Fibroblast of skin of right quadriceps (primary cell): ENCODE measurements at places on chromosomes 3 and 15.
A peak's percentile ranks its signal among the peaks of the same experiment; 100 is the strongest.

DNA sequence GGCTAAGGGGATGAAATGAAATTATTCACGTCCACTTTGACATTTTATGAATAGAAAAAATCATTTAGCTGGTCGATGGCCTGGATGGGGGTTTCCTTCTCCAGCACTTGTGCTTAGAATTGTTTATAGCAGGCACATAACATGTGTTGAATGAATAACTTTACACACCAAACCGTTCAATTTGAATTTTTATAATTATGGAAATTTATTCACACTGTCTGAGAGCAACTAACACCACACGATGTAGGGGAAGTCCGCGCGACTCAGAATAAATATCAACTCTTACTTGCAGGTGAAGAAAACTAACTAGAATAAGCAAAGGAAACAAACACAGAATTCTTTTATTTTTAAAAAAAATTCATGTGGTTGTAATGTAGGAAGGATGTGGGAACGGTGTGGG is 81.3 kb downstream of the MINAR1 start:
- no peak for DNase-seq

GRCh38 chr3:148307443-148307843 is 390.3 kb upstream of the AGTR1 start:
- no peak for DNase-seq

- no peak for DNase-seq
Observed at GRCh38 chr3:48038971-48039481, 22.8 kb upstream of the MAP4 start.

DNA sequence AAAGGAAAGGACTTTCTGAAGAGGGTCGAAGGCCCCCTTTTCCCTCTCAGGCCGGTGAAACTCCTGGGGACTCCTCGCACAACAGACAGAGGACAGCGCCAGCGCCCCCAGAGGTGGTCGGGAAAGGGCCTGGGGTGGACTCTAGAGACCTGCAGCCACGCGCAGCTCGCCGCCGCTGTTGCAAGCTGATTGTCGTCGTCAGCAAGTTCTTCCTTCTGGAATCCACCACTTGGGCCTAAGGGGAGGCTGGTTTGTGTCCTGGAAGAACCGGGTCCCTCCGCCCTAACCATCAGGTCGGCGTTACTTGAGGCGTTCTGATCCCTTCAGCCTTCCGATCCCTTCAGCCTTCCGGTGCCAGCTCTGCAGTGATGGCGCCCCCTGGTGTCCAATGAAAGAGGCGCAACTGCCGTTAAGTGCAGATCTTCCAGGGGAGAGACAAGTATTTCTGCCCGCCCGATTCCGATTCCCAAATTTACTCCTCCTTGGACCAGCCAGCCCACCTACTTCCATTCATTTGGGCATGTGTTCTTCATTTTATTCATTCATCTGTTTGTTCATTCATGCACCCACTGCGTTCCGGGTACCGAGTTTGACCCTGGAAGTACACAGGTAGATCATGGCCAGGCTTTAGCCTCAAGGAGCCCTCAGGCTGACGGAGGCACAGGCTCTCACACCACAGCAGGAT is 77.2 kb upstream of the SLC6A11 start:
- peak; percentile 57 for DNase-seq

- no peak for DNase-seq
Observed at GRCh38 chr15:40424483-40425115, 16.2 kb upstream of the BAHD1 start.

DNA sequence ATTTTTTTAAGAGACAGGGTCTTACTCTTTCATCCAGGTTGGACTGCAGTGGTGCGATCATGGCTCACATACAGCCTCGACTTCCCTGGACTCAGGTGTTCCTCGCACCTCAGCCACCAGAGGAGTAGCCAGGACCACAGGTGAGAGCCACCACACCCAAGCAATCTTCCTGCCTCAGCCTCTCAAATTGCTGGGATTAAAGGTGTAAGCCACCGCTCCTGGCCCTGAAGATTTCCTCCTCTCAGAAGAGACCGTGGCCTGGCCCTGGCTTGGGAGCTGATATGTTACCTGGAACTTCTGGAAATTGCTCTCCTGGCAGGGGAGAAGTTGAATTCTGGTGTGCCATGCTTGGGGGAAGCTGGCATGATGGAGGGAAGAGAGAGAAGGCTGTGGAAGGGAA is 36.2 kb downstream of the PPCDC start:
- DNase-seq: no peak

DNA sequence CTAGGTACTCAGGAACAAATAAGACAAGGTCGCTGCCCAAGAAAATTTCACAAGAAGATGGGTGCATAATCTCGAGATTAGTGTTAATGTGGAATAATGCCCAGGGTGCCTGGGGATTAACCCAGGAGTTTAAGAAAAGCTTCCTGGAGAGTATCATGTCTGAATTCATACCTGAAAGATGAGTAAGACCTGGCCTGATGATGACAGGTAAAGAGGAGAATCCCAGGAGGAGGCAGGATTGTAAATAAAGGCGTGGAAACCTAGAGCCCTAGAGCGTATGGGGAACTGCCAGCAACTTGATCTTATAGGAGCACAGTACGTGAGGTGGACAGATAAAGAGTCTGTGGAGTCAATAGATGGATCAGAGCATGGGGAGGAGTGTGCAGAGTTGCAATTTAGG is 43.0 kb downstream of the ARRDC4 start:
- DNase-seq: no peak

DNA sequence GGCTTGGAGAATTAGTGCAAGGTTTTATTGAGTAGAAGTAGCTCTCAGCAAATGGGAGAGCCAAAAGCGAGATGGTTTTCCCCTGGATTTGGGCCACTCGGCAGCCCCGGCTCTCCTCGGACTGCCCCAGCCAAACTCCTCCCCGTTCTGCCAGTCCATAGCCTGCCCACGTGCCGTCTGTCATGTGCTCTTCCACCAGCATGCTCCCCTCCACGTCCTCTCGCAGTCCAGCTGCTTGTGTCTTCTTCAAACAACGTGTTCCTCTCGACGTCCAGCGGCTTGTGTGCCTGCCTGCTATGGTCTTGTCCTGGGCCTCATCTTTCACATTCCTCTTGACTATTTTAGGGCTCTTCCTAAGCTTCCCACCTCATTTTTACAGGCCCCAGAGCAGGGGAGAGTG is 16.7 kb upstream of the SECISBP2L start:
- no peak for DNase-seq

- peak; percentile 96 for DNase-seq
Observed at GRCh38 chr3:29065211-29065785, 215.6 kb upstream of the RBMS3 start.

GRCh38 chr3:54366007-54366750 is 243.8 kb downstream of the CACNA2D3 start:
- DNase-seq: no peak

DNA sequence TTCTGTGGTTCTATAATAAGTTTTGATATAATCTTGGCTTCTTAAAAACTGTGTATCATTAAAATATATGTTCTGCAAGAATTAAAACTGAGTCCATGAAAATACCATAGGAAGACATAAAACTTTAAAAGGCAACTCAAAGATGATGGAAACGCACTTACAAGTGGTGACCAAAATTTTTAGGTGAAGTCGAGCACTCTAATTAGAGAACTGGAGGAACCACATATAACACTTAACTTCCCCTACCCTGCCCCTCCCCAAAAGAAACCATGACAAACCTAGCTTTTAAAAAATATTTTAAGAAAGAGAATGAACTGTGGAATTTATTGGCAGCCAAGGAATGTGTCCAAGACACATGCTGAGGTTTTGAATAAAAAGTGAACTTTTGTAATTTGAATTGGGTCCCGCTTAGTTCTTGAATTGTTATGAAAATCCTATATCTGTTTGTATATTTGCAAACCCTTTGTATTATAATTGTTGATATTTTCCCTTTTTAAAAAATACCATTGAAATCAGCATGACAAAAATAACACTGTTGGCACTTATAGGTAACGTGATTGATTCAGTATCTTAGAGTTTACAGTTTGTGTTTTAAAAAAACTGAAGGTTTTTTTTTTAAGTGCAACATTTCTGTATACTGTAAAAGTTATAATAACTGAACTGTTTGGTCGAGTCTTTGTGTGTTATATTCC is 7.7 kb downstream of the NR2F2 start:
- DNase-seq: no peak

DNA sequence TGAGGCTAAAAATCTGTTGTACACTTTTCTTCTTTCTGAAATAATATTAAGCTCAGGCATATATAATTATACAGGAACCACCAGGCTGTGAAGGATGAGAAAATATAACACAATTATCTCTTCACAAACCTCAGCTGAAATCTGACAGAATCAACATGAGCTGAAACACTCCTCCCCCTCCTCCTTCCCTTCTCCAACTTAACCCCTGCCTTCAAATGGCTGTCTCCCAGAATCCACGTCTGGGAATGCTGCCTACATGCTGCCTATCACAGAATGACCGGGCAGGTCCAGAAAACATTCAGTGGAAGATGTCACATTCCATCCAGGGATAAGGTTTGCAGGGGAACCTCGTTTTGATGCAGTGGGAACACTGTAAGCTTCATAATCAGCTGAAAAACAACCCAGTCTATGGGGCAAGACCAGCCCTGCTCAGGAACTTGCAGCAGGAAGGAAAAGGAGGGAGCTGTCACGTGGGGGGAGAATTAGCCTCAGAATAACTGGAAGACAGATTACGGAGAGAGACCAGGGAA is 44.0 kb upstream of the SEMA6D start:
- peak; percentile 1 for DNase-seq

GRCh38 chr3:40079203-40079846 is 230.2 kb upstream of the EIF1B start:
- peak; percentile 94 for DNase-seq

- DNase-seq: no peak
Observed at GRCh38 chr3:143648708-143649107, 199.6 kb downstream of the SLC9A9 start.

- no peak for DNase-seq
Observed at GRCh38 chr3:10474275-10474646, 31.1 kb downstream of the ATP2B2 start.
